ENCODE measurements at places on chromosomes 3 and 15.
A peak's percentile ranks its signal among the peaks of the same experiment; 100 is the strongest.

DNA sequence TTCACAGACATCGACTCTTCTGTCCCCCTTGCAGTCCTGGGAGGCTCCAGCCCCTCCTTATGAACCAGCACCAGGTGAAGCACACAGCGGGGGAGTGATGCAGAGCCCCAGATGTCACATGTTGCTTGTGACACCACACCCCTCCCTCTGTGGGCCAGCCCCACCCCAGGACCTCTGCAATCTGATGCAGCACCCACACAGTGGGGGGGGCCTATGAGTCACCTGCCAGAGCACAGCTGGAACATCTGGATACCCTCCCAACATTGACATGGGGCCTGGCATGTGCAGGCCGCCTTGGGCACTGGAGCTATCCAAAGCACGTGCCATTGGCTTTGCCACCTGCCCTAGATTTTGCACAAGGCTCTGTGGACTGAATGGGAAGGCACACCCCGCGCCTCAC is 70.5 kb downstream of the FEM1B start:
- no peak for DNase-seq

DNA sequence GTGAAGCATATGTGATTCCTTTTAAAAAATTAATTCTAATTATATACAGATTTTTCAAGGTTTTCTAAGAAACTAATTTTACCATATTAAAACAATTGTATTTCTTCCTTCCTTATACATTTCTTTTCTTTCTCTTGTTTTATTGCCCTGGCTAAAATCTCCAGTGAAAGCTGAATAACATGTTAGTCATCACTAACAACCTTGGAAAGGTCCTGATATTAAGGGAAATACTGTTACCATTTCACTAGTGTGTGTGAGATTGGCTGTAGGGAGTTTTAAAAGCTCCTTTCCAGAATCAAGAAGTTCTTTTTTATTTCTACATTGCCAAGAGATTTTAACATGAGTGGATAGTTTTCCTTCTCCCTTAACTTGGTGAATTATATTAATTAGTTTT is 229.7 kb upstream of the EIF1B start:
- no peak for DNase-seq

GRCh38 chr15:33013827-33014445 is 180.6 kb downstream of the FMN1 start:
- no peak for DNase-seq

DNA sequence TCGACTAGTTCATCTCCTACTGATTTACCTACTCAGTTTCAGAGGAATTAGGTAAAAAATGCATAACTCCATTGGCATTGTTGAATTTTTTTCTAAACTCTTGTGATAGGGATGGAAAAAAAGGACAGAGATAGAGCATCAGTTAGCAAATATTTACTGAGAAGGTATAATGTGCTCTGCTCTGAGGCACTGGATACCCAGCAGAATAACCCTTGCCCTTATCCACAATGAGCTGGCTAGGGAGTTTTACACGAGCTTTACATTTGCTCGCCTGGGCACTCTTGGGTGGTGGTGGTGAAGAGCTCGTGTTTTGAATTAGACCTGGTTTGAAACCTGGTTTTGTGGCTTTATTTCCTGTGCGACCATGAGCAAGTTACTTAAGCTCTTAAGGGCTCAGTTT is 149.6 kb downstream of the RORA start:
- DNase-seq, result no peak

DNA sequence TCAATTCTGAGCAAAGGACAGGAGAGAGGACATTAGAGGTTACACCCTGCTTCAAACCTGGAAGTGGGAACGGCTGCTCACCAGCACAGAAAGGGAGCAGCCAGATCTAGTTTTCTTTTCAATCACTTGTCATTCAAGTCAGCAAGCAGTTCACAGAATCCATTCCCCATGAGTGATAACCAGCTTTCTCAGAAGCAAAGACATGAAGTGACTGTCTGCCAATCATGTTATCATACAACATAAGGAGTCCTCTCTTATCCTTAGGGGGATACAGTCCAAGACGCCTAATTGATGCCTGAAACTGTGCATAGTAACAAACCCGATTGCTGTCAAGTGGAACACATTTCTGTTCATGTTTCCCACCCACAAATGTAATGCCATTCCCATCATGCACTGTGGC is 54.7 kb downstream of the FAM98B start:
- DNase-seq, result no peak

DNA sequence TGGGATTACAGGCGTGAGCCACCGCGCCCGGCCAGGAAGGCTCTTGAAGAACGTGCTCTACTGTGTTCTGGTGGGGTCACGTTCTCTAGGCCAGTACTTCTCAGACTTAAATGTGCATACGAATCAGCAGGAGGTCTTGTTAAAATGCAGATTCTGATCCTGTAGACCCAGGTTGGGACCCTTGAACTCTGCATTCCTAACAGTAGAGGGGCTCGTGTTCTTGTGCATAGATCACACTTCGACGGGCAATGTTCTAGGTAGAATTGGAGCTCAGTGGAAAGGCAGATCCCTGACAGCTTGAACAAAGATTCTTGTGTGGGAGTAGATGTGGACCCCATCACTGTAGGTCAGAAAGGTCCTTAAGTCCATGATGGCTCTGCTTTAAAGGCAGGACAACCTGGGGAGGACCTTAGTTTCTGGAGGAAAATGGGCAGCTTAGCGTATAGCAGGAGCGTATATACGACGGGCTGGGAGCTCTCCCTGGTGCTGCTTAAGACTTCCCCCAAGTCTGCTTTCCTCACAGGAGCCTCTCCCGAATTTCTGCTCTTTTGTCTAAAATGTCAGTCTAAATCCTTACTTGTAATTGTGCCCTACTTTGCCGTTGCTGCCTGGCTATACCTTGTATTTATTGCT is 16.9 kb upstream of the FAM81A start:
- no peak for DNase-seq

DNA sequence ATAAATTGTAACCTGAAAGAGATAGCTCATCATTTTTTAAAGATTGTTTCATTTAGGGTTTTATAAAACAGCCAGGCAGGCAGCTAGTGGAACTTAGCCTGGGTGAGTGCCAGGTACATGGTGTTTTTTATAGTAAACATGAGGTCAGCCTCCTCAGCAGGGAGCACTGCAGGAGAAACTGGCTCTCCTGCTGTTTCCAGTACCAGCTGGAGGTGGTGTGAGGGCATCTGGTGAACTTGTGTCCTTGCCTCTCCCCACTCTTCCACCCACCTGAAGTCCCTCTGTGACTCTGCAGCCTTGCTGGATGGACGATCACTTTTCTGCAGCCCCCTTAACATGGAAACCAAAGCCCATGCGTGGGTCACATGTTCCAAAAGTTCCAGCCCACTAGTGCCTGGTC is 128.4 kb downstream of the FAM174B start:
- no peak for DNase-seq

- peak; percentile 66 for DNase-seq
These were observed 186.5 kb upstream of the LINGO1 start for GRCh38 chr15:77819048-77819850.

DNA sequence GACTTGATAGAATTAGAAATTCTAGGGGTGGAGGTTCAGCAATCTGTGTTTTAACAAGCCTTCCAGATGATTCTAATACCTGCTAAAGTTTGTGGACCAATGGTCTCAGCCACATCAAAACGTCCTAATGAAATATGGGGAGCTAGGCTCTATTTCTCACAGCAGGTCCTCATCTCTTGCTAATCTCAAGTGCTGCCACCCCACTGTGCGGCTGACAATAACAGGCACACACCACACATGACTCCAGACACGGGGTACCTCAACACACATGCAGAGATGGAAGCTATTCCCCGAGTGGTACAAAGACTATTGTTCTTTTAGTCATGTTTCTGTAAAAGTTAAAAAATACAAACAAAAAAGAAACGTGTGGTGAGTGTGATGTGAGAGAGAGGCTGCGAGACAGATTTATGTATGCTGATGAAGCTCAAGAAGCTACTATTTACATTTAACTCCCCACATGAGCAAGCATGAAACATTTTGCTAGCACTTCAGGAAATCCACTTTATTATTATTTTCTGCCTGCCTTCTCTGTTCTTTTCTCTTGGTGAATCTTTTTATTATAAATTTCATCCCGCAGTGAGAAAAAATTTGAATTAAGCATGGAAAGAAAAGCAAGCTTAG is 405.6 kb downstream of the MAGI1 start:
- DNase-seq, result peak; percentile 46

DNA sequence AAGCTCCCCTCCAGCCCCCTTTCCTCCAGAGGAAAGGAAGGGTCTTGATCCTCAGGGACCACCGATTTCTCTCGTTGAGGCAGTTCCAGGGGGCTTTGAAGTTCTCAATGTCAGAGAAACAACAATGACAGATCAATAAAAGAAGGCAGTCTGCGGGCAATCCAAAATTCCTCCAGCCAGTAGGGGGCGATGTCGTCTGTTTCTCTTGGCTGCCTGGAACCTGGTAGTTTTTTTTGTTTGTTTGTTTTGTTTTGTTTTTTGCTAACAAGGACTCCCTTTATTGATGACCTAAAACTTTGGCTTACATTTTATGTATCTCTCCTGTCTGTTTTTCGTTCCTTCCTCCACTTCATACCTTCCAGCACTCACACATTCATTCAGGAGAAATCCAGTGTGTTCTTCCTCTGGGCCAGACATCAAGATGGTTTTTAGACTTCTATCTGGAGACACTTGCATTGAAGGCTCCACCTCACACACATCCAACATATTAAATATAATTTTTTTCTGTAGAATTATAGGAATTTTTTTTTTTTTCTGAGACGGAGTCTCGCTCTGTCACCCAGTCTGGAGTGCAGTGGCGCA is 276.6 kb downstream of the RPLP1 start:
- DNase-seq, result peak; percentile 47

- DNase-seq, result no peak
These were observed 57.9 kb downstream of the PPP2R3A start for GRCh38 chr3:136023264-136023978.

GRCh38 chr3:150291515-150291914 is 116.6 kb upstream of the TSC22D2 start:
- DNase-seq, result no peak

DNA sequence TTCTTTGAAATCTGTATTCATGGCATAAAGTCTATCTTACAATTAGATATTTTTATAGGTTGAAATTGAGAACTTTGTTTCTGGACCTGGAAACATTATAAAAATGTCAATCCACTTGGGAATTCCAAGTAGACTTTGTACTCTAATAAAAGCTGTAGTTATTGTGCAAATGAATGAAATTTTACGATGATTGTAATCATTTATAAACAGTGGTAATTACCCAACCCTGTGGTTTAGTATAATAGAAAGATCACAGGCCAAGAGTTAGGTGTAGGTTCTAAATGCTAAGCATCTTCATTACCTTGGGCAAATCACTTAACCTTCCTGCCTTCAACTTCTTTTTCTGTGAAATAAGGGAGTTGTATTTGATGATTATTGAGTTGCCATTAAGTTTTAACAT is 13.2 kb upstream of the SLC7A14 start:
- no peak for DNase-seq

DNA sequence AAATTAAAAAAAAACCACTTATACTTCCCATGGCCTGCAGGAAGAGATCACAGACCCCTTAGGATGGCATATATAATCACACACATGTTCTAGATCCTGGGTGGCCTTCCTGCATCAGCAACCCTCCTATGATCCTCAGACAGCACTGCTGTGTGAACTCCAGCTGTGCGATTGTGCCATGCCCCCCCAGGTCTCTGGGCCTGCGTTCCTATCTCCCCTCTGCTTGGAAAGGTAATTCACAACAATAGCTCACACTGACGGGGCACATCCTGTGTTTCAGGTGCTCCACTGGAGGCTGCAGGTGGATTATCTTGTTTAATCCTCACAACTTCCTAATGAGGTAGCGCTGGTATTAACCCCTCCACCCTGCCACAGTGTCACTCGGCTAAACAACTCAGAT is 71.2 kb upstream of the GLCE start:
- no peak for DNase-seq

DNA sequence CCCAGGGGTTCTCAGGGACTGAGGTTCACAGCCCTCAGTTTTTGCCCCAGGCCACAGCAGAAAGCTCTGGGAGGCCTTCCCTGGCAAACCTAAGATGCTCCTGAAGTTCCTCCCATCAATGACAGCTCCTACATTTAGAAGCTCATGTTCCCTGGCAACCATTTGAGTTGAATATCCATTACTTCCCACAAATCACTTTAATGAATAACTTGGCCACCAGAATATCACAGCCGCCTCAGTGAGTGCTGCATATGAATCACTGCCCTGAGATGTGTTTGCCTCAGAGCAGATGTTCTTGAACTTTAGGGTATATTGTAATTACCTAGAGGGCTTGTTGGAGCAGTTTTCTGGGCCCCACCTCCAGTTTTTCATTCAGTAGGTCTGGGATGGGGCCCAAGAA is 27.4 kb downstream of the SLCO2A1 start:
- no peak for DNase-seq

GRCh38 chr3:188528396-188528795 is 374.4 kb downstream of the LPP start:
- DNase-seq, result no peak

DNA sequence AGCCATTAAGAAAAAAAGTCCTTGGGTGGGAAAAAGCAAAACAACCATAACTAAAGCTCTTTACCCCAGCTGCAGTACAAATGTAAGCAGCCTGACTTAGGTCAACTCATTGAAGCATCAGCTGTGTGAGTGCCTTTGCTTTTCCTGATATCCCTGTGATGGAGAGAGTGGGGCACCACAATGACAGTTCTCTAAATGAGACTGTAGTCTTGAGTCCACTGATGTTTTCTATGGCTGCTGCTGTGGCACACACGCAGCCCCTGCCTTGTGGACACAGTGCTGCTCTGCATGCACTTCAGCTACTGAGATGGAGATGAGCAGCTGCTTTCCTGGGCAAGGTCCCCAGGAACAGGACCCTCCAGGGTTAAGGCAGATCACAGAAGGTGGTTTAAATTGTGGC is 173.2 kb downstream of the KCNAB1 start:
- DNase-seq, result no peak

DNA sequence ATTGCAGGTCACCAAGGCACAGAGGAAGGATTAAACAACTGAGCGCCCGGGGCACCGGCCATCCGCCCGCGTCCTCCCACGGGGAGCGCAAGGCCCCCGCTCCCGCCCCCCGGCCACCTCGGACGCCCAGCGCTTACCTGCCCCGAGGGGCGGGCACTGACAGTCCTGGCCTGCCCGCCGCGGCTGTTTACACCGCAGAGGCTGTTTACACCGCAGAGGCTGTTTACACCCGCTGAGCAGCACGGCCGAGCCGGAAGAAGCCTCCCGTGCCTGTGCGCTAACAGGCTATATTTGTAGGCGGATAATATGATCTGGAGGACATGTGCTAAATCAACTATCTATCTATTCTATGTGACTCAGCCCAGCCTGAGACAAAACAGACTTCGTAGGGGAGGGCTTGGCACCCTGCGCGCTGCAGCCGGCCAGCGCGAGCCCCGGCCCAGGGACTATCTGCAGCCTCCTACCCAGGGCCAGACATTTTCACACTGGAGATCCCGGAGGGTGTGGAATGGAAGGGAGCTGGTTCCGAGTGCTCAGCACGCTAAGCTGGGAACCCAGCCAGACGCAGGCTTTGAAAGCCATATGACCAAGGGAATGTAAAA is at the start of gene LRRC2:
Gene LRRC2, minus strand, starts transcription at position 263 of the 602 bp plus-strand sequence. CDS start 14,711 bp downstream, outside the sequence.
- no peak for DNase-seq

DNA sequence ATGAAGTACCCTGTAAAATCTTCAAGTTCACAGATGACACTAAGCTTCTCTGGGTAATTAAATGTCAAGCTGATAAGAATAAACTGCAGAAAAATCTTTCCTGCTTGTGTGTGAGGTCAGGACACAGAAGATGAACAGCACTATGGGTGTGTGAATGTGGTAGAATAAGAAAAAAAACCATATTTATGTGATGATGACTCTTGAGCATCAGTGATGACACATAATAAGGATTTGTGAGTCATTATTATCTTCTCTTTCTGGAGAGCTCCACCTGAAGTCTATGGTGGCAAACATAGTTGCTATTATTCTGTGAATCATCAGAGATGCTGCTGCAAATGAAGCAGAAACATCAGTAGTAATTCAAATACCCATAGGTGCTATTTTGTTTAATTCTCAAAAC is 422.4 kb downstream of the DIPK2A start:
- no peak for DNase-seq

Data from HEK293T (cell line).